HS-5 (cell line): ENCODE measurements at places on chromosomes 3 and 15.

- peak; percentile 41 for DNase-seq
Measured at GRCh38 chr3:190902292-190902691, 39.8 kb upstream of the GMNC start.

GRCh38 chr3:71582036-71582611 lies 1.4 kb downstream of the FOXP1 start:
- DNase-seq, result no peak

- no peak for DNase-seq
Measured at GRCh38 chr3:54967731-54968161, 39.9 kb upstream of the LRTM1 start.

GRCh38 chr3:73086071-73086494 lies 24.6 kb downstream of the EBLN2 start:
- DNase-seq, result peak; percentile 15

- DNase-seq, result no peak
Measured at GRCh38 chr15:101025896-101026631, 106.9 kb downstream of the LRRK1 start.

DNA sequence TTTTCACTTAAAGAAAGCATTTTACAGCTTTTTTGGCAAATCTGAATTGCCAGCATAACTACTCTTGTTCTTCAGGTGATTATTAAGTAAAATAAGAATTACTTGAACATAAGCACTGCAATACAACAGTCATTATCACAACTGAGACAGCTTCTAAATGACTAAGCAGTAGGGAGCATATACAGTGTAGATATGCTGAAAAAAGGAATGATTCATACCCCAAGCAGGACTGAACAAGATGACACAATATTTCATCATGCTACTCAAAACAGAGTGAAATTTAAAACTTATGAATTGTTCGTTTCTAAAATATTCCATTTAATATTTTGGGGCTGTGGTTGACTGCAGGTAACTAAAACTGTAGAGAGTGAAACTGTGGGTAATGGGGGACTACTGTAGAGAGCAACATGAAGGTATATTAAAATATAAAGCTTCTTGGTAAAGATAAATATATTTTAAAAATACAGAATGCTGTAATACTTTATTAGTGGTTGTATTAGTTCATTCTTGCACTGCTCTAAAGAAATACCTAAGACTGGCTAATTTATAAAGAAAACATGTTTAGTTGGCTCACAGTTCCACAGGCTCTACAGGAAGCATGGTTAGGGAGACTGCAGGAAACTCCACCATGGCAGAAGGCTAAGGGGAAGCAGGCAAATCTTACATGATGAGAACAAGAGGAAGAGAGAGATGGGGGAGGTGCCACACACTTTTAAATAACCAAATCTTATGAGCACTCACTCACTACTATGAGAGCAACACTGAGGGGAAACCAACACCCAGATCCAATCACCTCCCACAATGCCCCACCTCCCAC lies 84.8 kb downstream of the DCLK3 start:
- peak; percentile 57 for DNase-seq

- DNase-seq, result no peak
Measured at GRCh38 chr3:148950806-148951205, 40.5 kb upstream of the GYG1 start.
